ENCODE measurements at places on chromosomes 13 and 19.

DNA sequence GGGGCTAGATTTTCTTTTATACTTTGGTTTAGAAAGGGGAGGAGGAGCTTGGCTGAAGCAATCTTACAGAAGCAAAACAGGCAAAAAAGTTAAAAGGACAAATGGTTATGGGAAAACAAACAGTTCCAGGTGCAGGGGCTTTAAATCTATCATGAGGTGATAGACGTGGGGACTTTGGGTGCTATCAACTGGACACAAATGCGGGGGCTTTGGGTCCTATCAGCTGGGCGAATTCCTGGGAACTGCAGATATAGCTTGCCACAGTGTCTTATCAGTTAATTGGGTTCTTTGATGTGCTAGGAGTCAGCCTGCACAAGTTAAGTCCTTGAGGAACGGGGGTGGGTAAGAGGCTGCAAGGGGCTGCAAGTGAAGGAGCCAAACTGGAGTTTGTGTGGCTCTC, 260.6 kb downstream of the TUBA3C start:
- DNase-seq: no peak

- DNase-seq: no peak
Measured at GRCh38 chr19:15161028-15161984, 39.5 kb downstream of the NOTCH3 start.

DNA sequence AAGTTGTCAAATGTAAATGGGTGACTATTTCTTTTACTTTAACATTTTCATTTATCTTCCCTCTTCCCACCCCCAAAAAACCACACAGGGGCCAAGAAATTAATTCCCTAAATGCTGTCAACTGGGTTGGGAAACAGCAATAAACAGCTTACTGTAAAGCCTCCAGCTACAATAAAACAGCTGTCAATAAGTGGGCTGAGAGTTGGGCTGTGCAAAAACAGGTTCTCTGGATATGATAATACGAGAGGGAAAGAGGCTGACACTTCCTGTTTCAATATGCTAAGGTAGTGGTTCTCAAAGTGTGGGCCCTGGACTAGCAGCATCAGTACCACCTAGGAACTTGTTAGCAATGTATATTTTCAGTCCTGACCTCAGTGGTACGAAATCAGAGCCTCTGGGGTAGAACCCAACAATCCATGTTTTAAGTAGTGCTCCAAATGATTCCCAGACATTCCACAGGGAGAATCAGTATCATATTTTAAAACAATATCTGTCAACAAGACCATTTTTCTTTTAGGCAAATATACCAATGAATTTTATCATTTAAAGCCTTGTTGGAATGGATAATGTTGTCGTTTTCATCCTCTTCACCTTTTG, 8.4 kb downstream of the PCDH9 start:
- DNase-seq: no peak

DNA sequence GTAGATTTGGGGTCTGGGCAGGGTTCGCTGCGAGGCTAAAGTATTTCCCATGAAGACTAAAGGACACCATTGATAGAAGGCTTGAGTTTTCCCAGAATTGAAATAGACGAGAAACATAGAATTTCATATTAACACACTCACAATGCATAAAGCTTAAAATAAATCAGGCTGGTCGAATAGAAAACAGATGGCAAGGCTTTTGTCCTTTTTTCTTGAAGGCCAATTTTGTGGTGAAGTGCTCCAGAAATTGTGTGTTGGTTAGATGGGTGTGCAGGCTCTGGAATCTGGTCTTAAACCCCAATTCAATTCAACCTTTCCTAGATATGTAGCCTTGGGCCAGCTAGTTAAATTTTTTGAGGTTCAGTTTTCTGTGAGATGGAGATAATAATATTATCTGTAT, 56.9 kb upstream of the LRCH1 start:
- DNase-seq: peak; percentile 45

GRCh38 chr19:48997972-48998371, 4.3 kb downstream of the RUVBL2 start:
- no peak for DNase-seq

DNA sequence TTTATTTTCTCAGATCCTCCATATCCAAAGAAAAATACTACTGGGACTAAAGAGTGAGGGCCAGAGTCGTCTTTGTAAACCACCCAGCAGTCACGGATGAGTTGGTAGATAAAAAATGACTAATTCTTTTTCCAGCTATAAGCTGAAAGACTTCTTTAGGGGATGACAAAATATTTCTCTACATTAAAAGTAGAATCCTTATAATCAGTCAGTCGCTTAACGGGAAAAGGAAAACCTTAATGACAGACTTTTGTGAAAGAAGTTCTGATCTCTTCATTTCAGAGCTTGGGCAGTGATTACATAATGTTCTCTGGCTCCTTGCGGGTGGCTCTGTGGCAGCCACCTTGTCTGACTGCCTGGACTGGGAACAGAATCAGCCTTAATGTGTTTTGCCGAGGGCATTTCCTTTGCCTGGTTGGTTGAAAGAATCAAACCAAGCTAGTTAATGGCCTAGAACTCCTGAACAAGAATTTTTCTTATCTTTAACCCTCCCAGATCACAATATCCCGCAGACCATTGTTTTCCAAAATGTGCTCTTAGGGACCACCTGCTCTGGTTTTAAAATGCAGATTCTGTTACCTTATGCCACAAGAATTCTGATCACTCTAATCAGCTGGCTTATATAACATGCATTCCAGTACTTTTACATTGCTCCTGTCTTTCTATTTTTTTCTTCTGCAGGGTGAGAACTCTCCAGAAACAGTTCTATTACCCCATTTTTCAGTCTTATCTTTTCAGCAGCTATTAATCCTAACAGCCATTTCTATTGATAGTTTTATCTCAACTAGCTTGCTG, 2.5 kb downstream of the ITM2B start:
- DNase-seq: peak; percentile 74

DNA sequence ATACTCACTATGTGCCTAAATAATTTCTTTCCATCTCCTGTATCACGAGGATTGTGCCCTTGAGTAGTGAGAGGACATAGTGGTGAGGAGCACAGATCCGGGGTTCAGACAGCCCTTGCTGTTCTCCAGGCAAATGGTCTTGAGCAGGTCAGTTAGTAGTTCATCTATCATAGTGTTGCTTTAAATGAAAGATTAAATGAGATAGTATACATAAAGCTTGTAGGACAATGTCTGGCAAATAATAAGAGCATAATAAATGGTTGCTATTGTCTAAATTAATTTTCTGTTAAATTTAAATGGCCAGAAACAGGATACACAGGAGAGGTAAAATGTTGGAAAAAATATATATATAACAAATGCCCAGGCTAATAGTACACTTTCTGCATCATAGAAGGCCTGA, 23.4 kb downstream of the FAM124A start:
- no peak for DNase-seq

Data from cerebellum (tissue), 4 donors.